Endothelial cell of umbilical vein (primary cell): ENCODE measurements at places on chromosomes 1 and 21. TPM values are rescaled to one million over a fixed set of nuclear protein-coding genes. Genes with fewer than 3 reads are reported as not detected.
A peak's percentile ranks its signal among the peaks of the same experiment; 100 is the strongest.

GRCh38 chr1:30522031-30523004 is 201.1 kb downstream of the MATN1 start:
- H3K36me3 ChIP-seq: no peaks in the 10 kb centered on the region
- DNase-seq: no peak
- no peaks in the 10 kb centered on the region for H3K27me3 ChIP-seq
- no peak overlapping the region for H3K27ac ChIP-seq
- H3K4me3 ChIP-seq: no peak overlapping the region

DNA sequence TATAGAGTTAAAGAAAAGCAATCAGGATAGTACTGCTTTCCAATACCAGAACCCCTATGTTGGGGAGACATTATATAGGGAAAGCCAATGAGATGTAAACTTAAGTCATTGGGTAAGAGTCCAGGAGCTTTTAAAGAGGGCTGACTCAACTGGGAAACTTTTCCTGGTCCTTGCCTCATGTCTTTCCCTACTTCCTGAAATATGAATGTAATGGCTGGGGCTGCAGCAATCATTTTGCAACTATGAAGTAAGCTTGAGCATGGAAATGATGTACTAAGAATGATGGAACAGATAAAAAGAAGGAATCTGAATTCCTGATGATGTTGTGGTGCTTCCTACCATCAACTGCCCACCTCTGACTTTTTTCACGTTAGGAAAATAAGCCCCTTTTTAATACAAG is 55.7 kb downstream of the WDR3 start:
- H3K27ac ChIP-seq: no peak overlapping the region
- peaks cover 2% of the 10 kb centered on the region for H3K27me3 ChIP-seq
- H3K4me3 ChIP-seq: no peak overlapping the region
- DNase-seq: no peak
- H3K36me3 ChIP-seq: no peaks in the 10 kb centered on the region

DNA sequence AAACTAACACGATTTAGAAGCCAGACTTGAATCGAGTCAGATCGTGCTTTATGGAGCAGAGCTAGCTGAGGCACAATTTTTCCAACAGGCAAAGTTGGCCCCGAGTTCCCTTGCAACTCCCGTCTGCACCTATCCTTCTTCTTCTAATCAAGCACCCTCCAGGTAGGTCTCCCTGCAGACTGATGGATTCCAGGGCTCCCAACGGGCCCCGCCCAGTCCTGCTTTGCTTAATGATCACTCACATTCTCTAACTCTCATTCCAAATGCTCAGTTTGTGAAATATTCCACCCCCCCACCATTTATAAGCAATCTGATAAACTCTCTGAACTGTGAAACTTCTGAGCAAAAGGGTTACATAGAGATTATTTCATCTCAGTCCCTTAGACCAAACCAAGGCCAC is 119.6 kb downstream of the SLC30A10 start:
- H3K4me3 ChIP-seq: no peak overlapping the region
- H3K36me3 ChIP-seq: no peaks in the 10 kb centered on the region

GRCh38 chr1:61083013-61083806 is 849 bp downstream of the NFIA start:
- peaks cover 52% of the 10 kb centered on the region for H3K4me1 ChIP-seq
- peak overlapping the region; percentile 60 for H3K27ac ChIP-seq
- peak; percentile 30 for DNase-seq
- H3K27me3 ChIP-seq: no peaks in the 10 kb centered on the region
- peaks cover 1% of the 10 kb centered on the region for H3K36me3 ChIP-seq

GRCh38 chr1:190663962-190664361 is 186.3 kb upstream of the BRINP3 start:
- no peaks in the 10 kb centered on the region for H3K27me3 ChIP-seq
- H3K4me3 ChIP-seq: no peak overlapping the region
- DNase-seq: no peak
- H3K4me1 ChIP-seq: peaks cover under 1% of the 10 kb centered on the region

DNA sequence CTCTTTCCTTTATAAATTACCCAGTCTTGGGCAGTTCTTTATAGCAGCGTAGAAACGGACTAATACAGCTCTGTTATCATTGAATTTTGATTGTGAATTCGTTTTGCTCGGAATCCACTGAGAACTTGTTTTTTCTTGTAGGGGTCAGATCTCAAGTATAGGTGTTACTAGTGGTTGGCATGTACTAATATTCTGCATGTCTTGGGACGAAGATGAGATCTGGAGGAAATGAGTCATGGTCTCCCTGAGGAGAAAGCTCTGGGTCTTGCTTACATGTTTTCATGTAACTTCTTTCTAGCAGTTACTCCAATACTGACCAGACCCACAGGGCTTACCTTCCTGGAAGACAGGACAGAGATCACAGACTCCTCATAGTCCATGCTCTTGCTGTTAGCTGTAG is 30.3 kb downstream of the ZSCAN20 start:
- no peak overlapping the region for H3K27ac ChIP-seq
- H3K4me3 ChIP-seq: no peak overlapping the region
- DNase-seq: no peak
- H3K4me1 ChIP-seq: no peaks in the 10 kb centered on the region

GRCh38 chr1:204616641-204617040 is 68.9 kb downstream of the LRRN2 start:
- no peaks in the 10 kb centered on the region for H3K36me3 ChIP-seq
- H3K27ac ChIP-seq: no peak overlapping the region
- no peak for DNase-seq
- no peaks in the 10 kb centered on the region for H3K4me1 ChIP-seq
- H3K4me3 ChIP-seq: no peak overlapping the region
- H3K27me3 ChIP-seq: peaks cover 4% of the 10 kb centered on the region

DNA sequence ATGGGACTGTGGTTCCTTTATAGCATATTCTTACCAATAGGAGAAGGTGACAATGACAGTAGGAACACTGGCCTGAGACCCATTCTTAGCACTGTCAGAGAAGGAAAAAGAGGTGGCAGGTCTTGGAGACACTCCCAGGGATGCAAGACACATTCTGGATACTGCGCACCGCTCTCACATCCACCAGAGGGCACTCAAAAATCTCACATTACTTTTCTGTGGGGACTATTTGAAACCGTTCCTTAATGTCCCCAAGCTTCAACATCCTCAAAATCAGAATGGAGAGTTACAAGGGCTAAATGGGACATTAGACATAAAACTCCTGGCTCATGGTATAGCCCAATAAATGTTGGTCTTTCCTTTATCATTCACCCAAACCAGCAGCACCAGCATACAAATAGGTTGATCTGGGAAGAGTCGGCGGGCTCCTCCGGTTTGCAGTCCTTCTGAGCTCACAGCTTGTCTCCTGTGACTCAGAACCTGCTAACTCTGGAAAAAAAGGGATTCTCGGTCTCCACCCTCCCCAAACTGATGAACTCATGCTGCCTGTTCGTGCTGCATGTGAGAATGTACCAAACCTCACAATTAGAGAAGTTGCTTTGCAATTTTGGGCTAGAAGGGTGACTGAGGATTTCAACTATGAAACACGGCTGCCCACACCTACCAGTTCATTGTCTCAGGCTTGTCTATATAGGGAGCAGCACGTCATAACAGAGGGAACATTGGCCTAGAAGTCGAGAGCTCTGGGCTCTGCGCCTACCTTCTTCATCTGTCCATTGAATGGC is 40.2 kb downstream of the IL12RB2 start:
- no peak overlapping the region for H3K27ac ChIP-seq
- no peaks in the 10 kb centered on the region for H3K27me3 ChIP-seq
- no peaks in the 10 kb centered on the region for H3K36me3 ChIP-seq
- H3K4me3 ChIP-seq: no peak overlapping the region

RUNX3 gene
- not detected in 2 replicates for total RNA-seq

FAM151A gene
- total RNA-seq: not detected in 2 replicates

PRR9 gene
- not detected in 2 replicates for total RNA-seq

LAMB3 gene
- total RNA-seq: 0.72 and 3.1 TPM in 2 replicates

CD1B gene
- not detected in 2 replicates for total RNA-seq

PPFIA4 gene
- 0.16 and 0.22 TPM in 2 replicates for total RNA-seq

ACTN2 gene
- total RNA-seq: 0.28 and 0.55 TPM in 2 replicates

ERVH48-1 gene
- total RNA-seq: not detected in 2 replicates

FAM163A gene
- not detected in 2 replicates for total RNA-seq
